ENCODE measurements at places on chromosomes 3 and 15.
A peak's percentile ranks its signal among the peaks of the same experiment; 100 is the strongest.

DNA sequence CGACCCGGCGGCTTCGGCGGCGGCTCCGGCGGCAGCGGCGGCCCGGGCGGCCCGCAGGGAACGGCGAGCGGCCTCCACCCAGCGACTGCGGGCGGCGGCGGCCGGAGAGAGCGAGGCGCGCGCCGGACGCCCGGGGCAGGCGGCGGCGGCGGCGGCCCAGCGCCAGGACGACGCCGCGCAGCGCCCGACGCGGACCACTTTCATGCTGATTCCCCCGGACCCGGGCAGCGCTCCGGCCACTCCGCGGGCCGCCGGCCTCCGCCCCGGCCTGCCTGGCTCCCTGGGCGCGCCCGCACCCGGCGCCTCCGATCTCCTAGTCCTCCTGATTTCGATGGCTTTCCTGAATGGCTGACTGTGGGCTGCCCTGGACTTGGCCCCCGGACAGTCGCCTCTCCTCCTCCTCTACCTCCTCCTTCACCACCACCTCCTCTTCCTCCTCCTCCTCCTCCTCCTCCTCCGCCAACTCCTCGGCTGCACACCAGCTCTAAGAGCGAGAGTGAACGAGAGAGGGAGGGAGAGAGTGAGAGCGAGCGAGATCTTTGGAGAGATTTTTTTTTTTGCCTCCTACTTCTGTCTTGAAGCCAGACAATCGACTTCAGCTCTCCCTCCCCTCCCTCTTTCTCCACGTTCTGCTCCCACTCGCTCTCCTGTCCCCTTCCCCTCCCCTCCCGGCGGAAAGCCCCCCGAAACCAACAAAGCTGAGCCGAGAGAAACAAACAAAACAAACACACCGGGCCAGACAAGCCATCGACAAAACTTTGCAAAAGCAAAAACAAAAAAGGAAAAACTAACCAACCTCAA is 844 bp downstream of the NR2F2 start:
- no peak for DNase-seq

GRCh38 chr3:42533161-42533897 is 30.9 kb downstream of the VIPR1 start:
- DNase-seq, result no peak

DNA sequence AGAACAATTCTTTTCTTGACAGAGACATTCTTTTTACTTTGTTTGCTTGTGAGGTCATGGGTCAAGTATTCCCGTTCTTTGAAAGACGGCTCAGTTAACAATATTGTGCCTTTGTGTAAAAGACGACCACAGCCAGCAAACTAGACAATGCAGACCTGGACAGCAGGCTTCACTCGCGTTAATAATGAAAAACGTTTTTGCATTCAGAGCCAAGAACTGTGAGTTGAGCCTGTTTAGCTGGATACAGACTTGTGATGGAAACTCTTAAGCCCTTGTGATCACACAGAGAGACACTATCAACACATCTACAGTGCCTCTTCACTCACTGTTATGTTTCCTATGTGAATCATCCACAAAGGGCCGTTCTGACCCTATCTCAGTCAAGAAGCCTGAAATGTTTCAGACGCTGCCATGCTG is 37.3 kb upstream of the CMTM7 start:
- no peak for DNase-seq

GRCh38 chr3:24495326-24495994 is 810 bp upstream of the THRB start:
- DNase-seq, result no peak

GRCh38 chr3:78368636-78369345 is 1328.9 kb downstream of the ROBO2 start:
- no peak for DNase-seq

- DNase-seq, result no peak
Observed at GRCh38 chr3:149954812-149955211, 15.9 kb downstream of the PFN2 start.

- no peak for DNase-seq
Observed at GRCh38 chr15:42287931-42288330, 14.7 kb upstream of the TMEM87A start.

- DNase-seq, result no peak
Observed at GRCh38 chr15:29067949-29068348, 182.2 kb downstream of the APBA2 start.

DNA sequence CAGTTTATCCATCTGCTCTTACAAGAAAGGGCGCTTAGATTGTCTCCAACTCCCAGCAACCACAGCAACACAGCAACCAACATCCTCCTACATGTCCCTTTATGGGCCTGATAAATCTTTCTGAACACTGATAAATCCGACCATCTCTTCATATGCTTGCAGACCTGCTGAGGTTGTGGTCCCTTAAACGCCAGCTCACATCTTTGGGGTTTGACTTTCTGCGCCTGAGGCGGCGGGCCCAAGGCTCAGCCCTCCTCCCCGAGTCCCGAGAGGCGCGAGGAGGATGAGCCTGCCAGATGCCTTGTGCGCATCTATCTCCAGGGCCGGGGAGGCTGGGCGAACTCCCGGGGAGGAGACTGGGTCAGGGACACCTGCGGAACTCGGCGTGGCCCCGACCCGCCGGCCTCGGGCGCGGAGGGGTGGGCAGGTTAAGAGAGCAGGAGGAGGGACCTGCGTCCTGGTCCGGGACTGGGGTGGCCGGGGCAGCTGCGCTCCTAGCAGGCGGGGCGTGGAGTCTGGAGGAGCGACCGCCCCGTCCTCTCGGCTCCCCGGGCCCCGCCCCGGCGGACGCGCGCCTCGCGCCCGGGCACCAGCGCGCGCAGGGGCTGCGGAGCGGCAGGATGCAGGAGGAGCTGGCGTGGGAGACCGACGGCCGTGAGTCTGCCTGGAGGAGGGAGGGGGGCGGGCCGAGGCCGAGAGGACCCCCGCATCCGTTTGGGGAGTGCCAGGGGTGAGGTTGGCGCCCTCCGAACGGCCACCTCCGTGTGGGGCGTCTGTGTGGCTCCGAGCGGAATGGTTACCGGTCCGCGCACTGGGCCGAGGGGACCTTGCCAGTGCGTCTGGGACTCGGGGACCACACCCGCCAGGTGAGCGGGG is at the start of gene ANKDD1A:
TSS of gene ANKDD1A (plus strand) at position 592 of the 876 bp plus-strand sequence. CDS start at position 621, 29 bp downstream.
- DNase-seq, result peak; percentile 49

DNA sequence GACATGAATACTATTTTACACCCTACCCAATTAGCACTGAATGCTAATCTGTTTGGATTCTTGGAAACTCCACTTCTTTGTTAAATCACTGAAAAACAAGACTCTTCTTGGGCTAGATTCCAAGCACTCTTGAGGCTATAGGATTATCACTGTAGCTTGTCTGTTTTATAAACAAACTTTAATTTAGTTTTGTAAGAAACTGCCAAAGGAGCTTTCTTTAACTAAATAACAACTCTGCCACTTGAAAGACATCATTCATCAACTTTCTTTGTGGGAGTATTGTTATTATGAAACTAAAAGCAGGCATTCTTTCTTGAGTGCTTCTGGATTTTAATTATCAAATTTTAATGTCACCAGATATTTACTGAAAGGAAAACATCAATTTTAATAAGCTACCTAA is 24.1 kb downstream of the CBLB start:
- DNase-seq, result no peak

DNA sequence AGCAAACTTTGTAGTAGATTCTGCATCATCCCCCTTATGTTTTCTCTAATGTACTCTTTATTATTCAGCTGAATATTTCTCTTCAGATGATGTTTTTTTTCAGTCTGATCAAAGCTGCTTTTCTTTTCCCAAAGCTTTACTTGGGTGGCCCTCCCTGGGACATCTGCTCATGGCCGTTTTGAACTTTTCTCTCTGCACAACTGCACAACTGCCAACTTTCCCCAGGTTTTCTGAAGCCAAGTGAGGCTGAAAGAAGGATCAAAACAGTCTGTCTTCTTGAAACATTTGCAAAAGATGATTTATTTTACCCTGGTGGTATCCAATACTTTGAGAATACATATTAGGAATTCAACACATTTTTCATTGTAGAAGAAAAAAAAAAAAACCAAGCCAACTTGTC is 43.0 kb downstream of the GASK1A start:
- DNase-seq, result no peak

DNA sequence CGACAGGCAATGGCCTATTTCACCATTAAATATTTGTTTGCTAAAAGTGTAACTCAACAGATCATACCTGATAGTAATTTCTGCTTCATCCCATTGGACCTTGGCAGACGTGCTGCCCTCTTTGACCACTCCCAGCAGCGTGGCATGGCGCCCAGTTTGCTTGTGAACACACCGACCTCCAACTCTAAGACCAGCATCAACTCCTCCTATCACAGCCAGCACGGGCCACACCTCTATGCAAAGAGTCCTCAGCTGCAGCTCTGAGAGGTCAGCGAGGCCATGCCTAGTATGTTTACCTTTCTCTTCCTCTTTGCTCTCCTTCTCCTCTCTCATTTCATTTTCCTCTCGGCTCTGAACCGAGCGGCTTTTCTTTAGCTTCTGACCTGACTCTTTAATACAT is 80.6 kb downstream of the FBXL22 start:
- DNase-seq, result no peak
